ENCODE measurements at places on chromosomes 7 and 10. TPM values are rescaled to one million over a fixed set of nuclear protein-coding genes. Genes with fewer than 3 reads are reported as not detected.

Gene MSMB
- not detected for total RNA-seq

Gene ZNF239
- 4.7 TPM for total RNA-seq

Gene CYP26C1
- total RNA-seq = 0.35 TPM

Gene HYAL4
- not detected for total RNA-seq

Gene CPEB3
- total RNA-seq = 7.4 TPM

GRCh38 chr7:33192695-33193291, 63.4 kb downstream of the BBS9 start:
- DNase-seq = no peak

DNA sequence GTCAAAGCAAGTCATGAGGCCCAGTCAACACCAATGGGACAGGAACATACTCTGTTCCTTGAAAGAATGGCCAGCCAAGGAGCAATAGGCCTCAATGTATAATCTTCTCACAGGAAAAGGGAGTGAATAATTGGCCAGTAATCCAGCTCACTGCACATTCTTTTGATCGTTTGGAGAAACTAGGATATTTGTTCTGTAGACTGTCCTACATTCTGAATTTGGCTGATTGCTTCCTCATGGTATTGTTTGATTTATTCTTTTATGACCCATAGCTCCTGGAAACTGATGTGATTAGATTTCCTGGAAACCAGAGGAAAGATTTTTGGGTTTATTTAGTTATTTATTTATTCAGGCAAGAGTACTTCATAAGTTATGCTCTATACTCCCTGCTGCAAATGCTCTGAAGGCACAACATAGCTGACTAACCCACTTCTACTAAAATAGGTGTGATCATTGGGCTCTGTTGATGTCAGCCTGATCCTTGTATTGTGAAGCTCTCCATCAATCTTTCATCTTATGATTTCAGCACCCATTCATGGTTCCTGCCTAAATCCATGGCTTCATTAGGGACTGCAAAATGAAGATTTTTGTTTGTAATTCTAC, 745.2 kb downstream of the SUGCT start:
- peak; percentile 24 for DNase-seq

DNA sequence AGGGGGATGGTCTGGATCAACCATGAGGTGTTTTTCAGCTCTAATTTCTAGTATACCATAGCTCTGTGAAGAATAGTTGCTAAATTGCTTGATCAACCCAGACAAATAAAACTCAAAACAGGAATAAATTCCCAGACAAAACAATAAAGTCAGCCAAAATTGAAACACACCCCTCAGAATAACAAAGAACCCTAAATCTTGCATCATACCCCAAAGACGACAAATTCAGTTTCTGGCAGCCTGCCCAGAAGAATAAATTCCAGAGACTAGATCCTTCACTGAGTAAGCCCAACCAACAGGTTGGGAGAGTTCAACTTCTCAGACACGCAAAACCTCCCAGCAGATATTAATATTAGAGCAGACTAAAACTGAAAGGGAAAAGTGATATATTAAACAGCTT, 11.2 kb upstream of the SEM1 start:
- DNase-seq = peak; percentile 11

- no peak for DNase-seq
These were observed 12.7 kb upstream of the TMEM273 start for GRCh38 chr10:49200854-49201253.

GRCh38 chr10:68759967-68760366, 38.9 kb downstream of the CCAR1 start:
- DNase-seq = no peak

DNA sequence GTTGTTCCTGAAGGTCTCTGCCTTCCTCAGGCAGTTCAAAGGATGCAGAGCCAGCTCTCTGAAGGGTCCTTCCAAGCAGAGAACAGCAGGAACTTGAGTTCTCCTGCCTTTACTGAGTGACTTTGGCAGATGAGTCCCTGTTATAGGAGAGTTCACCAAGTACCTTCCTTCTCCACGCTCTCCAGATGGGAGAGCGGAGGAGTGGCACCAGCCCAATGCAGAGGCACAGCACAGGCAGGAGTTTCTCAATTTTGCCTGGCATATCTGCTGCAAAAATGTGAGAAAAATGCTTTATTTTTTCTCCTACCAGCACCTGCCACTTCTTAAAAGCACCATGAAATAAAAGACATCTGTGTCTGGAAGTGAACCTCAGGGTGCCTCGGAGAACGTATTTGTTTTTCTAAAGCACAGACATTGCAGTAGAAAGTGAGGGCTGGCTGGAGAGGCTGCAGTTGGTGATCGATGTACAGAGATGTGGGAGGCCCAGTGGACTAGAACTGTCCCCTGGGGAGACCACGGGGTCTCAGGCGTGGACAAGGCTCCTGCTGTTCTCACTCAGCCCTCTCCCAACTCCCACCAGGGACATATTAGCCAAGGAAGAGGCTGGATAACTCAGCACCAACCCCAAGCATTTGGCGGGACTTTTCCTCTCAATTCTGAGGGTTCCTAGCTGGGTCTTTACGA, 174.5 kb downstream of the WDR37 start:
- DNase-seq = no peak

DNA sequence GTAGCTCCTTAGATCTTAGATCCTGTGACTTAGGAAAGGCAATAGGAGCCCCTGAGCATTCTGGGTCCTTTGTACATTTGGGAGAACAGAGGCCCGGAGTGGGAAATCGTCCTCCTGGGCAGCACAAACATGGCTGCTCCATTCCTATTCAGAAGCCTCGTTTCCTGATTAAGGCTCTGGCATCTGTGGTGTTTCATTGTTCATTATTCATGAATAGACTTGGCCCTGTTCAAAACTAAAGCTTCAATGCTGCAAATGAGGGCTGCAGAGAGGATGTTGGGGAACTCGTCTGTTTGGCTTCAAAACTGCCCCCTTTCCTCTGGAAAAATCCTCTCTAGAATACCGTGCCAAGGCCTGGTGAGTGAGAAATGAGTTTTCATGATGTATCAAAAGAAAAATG, 3.4 kb upstream of the HTRA1 start:
- DNase-seq = no peak

DNA sequence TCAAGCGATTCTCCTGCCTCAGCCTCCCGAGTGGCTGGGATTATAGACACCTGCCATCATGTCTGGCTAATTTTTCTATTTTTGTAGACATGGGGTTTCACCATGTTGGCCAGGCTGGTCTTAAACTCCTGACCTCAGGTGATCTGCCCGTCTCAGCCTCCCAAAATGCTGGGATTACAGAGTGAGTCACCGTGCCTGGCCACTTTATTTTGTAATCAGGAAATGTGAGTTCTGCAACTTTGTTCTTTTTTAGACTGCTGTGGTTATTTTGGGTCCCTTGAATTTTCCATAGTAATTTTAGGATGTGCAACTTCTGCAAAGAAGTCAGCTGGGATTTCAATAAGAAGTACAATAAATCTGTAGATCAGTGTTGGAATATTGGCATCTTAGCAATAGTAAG, 96.8 kb downstream of the CYTH3 start:
- no peak for DNase-seq

DNA sequence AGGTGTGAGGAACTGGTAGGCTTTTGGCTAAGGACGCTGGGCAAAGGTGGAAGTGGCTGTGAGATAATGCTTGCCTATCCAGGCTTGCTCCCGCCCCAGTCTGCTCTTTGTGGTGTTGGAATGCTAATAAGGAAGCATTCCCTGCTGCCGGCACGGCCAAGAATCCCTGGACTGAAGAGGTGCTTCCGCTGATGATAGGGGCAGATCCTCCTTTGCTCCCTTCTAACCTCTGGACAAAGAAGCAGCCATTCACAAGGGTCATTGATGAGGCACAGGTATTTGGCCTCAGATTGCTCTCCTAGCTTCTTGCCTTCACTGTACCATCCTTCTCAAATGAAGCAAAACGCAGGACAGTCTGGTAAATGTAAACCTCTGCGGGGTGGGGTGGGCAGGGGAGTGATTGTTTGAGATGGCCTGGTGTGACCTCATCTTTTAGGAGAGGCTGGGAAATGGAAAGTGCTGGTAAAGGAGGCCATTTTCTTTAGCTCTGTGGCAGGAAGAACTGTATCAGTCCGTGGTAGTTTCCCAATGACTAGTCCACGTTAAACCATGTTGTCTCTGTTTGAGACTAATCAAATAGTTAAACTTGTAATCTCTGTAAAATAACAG, 1.7 kb downstream of the PGAM1 start:
- peak; percentile 62 for DNase-seq

DNA sequence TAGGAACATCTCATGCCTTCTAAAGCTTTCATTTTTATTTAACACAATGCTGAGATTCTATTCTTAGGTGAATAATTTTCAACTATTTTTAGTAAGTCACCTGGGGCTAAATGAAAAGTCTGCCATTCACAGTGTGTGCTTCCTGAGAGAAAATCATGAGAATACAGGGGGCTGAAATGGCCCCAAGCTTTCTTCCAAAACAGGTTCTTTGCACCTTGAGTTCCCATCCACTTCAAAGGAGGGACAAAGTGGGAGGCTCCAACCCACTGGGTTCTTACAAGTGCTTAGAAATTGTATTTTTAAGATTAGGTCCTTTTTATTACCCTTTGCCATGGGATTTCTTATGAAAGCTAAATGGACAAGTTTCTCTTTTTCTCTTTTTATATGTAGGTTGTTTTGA, 21.5 kb upstream of the FAM133B start:
- DNase-seq = no peak

DNA sequence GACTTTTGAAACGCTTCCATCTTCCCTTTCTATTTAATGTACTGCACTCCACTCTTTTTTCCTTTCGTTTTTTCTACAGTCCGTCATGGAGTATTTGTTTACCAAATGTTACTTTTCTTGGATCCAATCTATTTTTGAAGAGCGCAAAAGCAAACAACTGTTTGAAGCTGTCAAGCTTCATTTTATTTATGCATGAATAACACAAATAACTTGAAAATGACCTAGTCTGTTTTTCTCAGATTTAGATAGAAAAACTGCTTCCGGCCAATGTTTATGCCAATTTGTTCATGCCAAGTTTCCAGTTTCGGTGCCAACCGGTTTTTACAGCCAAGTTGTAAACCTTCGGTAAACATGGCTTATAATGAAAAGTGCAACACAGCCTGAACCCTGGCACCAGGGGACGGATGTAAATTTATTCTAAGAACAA, 150.9 kb upstream of the KLF6 start:
- DNase-seq = no peak

GRCh38 chr7:50166997-50167965, 74.2 kb upstream of the ZPBP start:
- no peak for DNase-seq

DNA sequence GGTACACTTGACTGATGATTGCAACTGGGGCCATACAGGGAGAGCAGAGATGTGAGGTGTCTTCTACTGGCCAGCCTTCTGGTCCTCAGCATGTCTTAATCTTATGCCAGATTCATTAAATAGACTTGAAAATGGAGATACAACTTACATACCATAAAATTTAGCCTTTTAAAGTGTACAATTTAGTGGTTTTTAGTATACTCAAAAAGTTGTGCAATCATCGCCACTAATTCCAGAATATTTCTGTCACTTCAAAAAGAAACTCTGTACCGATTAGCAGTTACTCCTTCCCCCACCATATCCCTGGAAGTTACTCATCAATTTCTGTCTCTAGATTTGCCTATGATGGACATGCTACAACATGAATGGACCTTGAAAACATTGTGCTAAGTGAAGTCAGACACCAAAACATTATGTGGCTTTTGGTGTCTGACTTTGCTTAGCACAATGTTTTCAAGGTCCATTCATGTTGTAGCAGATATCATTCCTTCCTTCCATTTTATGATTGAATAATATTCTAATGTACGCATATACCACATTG, 53.0 kb downstream of the SH2D4B start:
- no peak for DNase-seq

- no peak for DNase-seq
These were observed 8.1 kb downstream of the PRPS1L1 start for GRCh38 chr7:18019555-18019954.

- DNase-seq = peak; percentile 84
These were observed 357.3 kb downstream of the CRPPA start for GRCh38 chr7:16063716-16064675.

DNA sequence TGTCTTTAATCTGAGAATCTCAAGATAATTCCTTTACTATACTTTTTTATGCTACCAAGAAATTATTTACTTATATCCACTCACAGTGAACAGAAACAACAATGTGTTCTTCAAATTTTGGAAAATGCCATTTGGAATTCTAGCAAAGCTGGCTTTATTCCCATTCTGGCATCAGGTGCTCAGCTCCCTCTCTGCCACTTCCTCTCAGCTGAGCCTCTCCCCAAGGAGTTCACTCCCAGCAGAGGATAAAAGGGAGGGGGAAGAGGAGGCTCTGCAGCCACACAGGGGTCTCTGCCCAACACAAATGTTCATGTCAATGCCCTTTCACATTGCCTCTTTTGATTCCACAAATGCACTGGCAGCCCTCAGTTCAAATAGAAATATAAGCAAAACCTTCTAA, 116.9 kb downstream of the CPEB3 start:
- no peak for DNase-seq

GRCh38 chr7:16356301-16356958, 64.9 kb downstream of the CRPPA start:
- DNase-seq = no peak

GRCh38 chr10:131027256-131027655, 284.3 kb downstream of the TCERG1L start:
- no peak for DNase-seq

DNA sequence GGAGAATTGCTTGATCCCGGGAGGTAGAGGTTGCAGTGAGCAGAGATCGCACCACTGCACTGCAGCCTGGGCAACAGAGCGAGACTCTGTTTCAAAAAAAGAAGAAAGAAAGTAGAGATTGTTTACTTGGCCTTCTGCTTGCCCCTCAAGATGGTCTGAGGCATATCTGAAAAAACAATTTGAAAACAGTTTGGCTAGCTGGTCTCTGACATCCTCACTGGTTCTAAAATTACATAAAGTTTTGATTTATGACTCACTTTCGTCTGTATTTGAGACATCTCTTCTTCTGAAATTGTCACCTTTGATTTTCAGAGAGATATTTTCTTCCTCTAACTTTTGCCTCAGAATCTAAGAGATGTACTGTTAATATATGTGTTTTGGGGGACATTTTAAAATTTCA, 49.6 kb upstream of the HELLS start:
- DNase-seq = no peak

GRCh38 chr7:16967300-16967811, 85.6 kb upstream of the AGR3 start:
- no peak for DNase-seq

DNA sequence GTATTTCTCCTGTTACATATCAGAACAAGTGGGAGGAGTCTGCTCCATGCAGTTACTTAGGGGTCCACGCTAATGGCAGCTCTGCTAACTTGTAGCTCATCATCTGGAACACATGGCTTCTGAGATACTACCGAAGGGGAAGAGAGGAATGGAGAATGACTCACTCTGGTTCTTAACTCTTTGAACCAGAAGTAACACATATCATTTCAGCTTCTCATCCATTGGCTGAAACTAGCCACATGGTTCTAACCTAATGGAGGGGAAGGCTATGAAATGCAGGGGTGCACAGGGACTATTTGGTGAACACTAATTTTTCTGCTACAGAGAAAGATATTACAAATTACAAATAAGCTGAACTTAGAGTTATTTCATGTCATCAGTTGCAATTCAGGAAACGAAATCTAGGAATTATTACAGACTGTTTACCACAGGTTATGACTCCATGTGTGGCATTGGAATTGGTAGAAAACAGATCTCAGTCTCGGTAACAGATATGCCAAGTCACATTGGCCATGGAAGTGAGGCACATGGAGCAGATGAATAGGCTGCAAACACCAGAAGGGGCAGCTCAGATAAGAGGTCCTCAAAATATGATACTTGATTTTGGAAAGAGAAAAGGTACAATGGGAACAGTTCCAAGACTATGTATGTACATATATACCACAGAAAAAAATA, 9.4 kb upstream of the KAT6B start:
- no peak for DNase-seq

Measured in kidney (tissue), 22 donors.